ENCODE measurements at places on chromosomes 2 and 18.

GRCh38 chr18:44036501-44036900 is 644.2 kb upstream of the SETBP1 start:
- DNase-seq, result no peak

DNA sequence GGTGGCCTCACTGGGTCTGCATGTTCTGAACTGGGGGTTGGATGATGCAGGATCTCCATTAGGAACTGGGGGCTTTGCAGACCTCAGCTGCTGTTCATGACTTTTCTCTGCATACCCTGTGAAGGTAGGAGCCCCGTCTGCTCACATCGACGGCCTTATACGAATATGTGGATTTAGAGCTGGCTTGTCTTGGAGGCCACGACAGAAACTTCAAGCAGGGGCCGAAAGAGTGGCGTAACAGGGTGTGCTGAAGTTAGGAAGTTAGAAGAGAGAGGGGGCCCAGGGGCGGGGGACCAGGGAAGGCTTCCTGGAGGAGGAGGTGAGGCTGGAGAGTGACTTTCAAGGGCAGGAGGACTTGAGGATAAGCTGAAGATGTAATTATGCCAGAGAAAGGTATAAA is 144.9 kb downstream of the TSN start:
- no peak for DNase-seq

DNA sequence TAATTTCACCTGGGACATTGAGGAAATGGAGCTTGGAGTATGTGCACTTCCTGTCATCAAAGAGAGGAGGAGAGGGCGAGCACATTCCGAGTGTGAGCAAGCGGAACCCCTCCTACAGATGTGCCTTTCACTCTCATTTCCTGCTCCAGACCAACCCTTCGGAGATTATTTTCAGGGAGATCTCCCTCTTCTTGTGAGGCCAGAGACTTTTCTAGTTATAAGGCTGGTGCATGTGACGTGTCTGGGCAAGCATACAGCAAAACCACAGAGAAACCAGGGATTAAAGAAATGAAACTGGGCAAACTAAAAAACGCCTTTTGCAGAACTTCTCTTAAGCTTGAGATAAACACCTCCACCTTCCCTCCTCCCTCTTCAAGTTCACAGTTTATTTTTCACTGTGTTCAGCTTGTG is 409.2 kb upstream of the TCF4 start:
- no peak for DNase-seq

- no peak for DNase-seq
These were observed 23.3 kb upstream of the AMMECR1L start for GRCh38 chr2:127909019-127909418.

DNA sequence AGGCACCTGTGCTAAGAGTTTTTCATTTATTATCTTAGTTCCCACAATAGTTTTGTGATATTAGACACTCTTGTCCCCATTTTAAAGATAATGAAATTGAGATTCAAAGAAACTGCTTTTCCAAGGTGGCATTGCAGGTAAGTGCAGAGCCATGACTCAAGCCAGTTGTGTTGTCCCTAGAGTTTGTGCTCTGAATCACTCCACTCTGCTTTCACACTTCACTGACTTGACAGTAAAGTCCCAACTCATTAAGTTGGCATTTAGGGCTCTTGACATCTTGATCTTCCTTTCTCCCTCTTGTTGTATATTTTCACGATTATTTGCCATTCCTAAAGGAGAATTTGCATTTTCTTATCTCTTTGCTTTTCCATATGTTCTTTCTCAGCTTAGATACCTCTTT is 114.3 kb downstream of the DIS3L2 start:
- no peak for DNase-seq

GRCh38 chr2:71275939-71276310 is 49.0 kb upstream of the PAIP2B start:
- DNase-seq, result no peak

- no peak for DNase-seq
These were observed 51.1 kb upstream of the SLC66A3 start for GRCh38 chr2:11103984-11104793.

DNA sequence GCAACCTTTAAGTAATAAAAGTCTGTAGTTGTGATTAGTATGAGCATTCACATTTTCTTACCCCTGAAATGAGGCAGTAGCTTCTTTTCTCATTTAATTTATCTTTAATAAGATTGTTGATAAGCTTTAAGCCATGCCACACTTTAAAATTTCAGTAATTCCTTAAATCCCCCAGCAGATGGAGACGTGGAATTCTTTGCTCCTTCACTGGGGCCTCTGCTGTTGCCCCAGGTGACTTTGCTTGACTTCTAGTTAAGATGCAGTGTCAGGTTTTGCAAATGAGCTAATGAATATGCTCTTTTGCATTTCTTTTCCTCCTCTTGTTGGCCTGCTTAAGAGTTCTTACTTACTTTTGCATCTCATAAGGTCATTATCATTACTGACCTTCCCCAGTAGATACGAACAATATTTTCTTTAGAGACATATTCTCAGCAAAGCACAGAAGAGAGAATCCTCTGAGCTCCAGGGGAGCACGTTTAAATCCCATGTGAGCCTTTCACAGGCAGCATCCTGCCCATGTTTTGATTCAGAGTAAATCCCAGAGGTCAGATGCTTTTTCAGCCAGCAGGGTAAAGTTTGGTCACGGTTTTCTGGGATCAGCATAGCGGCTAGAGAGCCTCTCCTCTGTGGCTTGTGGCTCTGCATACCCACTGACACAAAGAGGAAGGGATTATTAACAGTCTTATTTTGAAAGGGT is 222.9 kb downstream of the PTPRM start:
- DNase-seq, result no peak

GRCh38 chr2:76763276-76763675 is 758.9 kb downstream of the LRRTM4 start:
- no peak for DNase-seq

DNA sequence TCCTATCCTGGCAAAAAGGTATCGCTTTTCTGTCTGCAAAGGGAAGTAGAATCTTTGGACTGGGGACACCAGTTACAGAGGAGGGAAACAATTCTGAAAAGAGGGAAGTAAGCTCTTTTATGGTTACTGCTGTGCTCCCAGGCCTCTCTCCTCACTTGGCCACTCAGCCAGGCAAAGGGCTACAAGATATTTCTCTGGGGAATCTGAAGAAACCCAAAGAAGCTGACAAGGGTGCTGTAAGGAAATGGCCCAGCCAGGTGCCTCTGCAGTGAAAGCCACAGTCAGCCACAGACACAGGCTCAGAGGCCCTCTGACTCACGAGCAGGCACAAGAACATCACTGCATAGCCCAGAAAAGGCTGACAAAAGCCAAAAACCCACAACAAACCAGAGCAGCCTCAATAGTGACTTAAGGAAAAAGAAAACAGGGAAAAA is 5.8 kb downstream of the HDLBP start:
- peak; percentile 53 for DNase-seq

DNA sequence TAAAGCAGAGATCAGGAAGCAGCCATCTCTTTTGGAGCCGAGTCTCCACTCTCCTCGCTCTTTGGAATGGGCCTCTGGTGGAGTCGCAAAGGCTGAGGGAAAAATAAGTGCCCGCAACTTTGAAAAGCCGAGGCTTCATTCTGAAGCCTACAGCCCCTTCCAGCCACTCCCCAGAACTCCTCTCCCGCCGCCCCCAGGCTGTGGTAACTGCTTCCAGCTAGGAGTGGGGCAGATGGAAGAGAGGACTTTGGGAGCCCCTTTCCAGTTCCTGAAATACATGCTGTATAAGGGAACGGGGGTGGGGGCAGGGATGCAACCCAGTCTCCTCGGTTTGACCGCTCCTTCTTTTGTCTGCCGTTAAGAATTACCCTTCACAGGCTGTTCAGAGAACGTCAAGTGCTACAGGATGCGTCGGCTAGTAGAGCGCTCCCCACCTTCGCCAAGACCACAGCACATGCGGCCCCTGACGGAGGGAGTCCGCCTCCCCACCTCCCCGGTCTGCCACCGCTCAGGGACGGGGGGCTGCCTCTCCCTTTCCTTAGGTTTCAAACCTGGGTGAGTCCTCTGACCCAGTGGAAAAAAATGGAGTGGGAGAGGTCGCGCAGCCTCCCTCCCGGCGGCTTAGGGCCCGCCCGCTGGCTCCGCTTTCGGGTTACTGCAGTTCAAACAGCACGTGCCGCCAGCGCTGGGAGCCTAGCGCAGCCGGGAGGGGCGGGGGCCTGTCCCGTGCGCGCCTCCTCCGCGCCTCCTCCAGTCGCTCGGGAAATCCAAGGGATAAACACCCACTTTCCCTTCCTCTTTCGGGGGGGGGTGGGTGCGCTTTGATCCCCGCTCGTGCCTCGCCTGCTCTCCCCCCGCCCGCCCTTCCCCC is 4.9 kb downstream of the CYP26B1 start:
- no peak for DNase-seq

DNA sequence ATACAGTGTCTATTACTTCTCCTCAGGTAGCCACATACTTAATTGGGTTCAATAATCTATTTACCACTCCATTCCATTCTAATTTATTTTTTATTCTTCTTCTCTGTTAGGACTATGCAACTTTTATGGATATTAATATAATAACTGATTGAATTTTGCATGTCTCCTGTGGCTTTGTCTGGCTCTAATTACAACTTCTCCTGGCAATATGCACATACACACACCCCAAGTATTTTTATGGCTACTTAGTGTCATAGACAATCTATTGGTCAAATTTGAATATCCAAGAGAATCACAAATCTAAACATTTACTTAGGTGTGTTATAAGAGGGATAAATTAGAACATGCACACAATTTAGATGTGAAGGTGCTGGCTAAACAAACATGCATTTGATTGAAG is 73.1 kb downstream of the BOD1L2 start:
- no peak for DNase-seq

DNA sequence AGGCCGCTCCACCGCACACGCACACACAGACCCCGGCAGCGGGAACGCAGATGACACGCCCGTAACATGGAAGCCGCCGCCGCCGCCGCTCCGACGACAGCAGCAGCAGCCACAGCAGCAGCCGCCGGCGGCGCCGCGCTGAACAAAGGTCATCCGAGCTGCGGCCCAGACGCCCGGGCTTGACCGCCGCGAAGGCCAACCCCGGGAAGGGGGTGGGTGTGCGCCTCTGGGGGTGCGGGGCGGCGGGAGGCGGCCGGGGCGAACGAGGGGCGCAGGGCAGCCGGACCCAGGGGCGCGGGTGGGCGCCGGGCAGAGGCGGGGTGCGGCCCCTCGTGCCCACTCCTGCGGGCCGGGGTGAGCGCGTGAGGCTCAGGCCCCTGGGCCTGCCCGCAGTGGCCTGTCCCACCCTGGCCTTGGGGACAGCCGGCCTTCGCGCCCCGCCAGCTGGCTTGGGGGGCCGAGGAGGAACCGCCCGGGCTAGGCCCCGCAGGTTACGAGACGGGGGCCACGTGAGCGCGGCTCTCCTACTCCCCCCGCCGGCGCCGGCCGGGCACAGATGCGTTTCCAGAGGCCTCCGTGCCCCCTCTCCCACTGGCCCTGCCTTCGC is 1.0 kb upstream of the ZNF532 start:
- DNase-seq, result peak; percentile 15

- DNase-seq, result no peak
These were observed 31.9 kb upstream of the FOSL2 start for GRCh38 chr2:28360718-28361293.

- DNase-seq, result no peak
These were observed 27.6 kb downstream of the NCK2 start for GRCh38 chr2:105772362-105772761.

GRCh38 chr18:49632588-49632987 is 70.7 kb downstream of the LIPG start:
- DNase-seq, result no peak

GRCh38 chr2:224034017-224034416 is 5.1 kb downstream of the SERPINE2 start:
- no peak for DNase-seq

- no peak for DNase-seq
These were observed 24.1 kb downstream of the SMARCAL1 start for GRCh38 chr2:216436383-216436782.

- no peak for DNase-seq
These were observed 64.1 kb downstream of the POLE4 start for GRCh38 chr2:75022516-75022915.

- DNase-seq, result no peak
These were observed 767 bp downstream of the RHOB start for GRCh38 chr2:20447437-20448245.

GRCh38 chr2:234970099-234970440 is 18.3 kb downstream of the SH3BP4 start:
- no peak for DNase-seq

DNA sequence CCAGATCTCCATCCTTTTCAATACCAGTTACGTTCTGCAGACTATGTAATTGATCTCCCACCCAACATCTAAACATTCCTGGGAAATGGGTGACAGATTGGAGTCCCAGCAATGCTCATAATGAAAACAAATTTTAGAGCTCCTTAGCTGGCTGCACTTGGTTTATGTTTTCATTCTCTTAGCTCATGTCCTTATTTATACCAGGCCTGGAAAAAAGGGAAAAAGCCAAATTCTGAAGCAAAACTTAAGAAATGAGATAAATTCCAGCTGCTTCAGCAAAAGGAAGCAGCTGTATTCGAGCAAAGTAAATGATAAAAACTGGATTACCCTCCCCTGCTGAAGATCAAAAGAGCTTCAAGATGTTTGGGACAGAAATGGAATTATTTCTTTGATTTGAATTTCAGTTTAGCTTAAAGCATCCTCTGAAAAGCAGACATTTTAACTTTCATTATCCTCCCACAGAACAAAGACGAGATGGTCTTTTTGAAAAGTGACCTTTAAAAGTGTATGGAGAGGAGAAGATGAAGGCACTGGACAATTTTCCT is 196.5 kb upstream of the THUMPD2 start:
- no peak for DNase-seq

DNA sequence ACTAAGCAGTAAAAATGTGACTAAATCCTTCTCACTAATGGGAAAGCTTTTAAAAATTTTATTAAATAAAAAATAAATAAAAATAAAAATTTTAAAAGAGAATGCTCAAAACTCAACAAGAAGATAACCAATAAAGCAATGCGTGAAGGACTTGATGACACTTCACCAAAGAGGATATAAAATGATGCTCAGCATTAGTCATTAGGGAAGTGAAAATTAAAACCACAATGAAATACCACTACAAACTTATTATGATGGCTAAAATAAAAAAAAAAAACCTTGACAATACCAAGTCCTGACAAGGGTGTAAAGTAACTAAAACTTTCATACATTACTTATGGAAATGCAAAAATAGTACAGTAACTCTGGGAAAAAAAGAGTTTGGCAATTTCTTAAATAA is 3.3 kb upstream of the WDR75 start:
- no peak for DNase-seq

GRCh38 chr2:27967076-27967475 is 76.5 kb downstream of the BABAM2 start:
- no peak for DNase-seq

GRCh38 chr2:98377544-98377943 is 31.3 kb downstream of the CNGA3 start:
- no peak for DNase-seq

- DNase-seq, result no peak
These were observed 200.9 kb downstream of the NYAP2 start for GRCh38 chr2:225600444-225600843.
